Smooth muscle cell of trachea (primary cell): ENCODE measurements at places on chromosomes 5 and 9. TPM values are rescaled to one million over a fixed set of nuclear protein-coding genes. Genes with fewer than 3 reads are reported as not detected.

The CER1 gene
- total RNA-seq, result not detected in 2 replicates

The FOXI1 gene
- not detected in 2 replicates for total RNA-seq

The GPRIN1 gene
- 6.3 and 7.4 TPM in 2 replicates for total RNA-seq

The MARCOL gene
- not detected in 2 replicates for total RNA-seq

The REXO4 gene
- 11.9 and 21.7 TPM in 2 replicates for total RNA-seq
